ENCODE measurements at places on chromosomes 3 and 15.

GRCh38 chr3:171328419-171329082 is 131.7 kb downstream of the TNIK start:
- DNase-seq, result peak; percentile 48

DNA sequence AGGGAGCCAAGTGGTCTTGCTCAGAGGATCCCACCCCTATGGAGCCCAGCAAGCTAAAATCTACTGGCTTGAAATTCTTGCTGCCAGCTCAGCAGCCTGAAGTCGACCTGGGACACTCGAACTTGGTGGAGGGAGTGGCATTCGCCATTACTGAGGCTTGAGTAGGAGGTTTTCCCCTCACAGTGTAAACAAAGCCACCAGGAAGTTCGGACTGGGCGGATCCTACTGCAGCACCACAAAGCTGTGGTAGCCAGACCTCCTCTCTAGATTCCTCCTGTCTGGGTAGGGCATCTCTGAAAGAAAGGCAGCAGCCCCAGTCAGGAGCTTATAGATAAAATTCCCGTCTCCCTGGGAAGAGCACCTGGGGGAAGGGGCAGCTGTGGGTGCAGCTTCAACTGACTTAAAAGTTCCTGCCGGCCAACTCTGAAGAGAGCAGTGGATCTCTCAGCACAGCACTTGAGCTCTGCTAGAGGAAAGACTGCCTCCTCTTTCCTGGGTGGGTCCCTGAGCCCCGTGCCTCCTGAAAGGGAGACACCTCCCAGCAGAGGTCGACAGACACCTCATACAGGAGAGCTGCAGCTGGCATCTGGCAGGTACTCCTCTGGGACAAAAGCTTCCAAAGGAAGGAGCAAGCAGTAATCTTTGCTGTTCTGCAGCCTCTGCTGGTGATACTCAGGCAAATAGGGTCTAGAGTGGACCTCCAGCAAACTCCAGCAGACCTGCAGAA is 576.3 kb upstream of the NECTIN3 start:
- DNase-seq, result peak; percentile 22

DNA sequence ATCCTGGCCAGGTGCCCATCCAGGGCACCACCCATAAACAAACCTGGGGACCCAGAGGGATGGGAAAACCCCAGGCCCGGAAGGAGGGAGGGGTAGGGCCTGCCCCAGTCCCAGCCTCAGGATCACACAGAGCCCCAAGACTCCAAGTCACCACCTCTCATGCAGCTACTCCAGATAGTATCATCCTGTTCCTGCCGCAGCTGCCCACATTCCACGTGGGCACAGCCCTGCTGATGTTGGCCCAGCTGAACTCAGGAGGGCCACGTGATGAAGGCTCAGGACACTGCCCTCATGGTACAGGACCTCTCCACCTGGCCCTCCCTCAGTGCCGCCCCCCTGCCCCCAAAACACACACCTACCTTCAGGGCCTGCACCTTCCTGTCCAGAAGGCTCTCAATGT is 69.5 kb downstream of the CACNA2D2 start:
- no peak for DNase-seq

- DNase-seq, result no peak
Observed at GRCh38 chr3:128143496-128143895, 9.8 kb upstream of the EEFSEC start.

GRCh38 chr3:137325170-137325569 is 367.4 kb downstream of the IL20RB start:
- DNase-seq, result no peak

DNA sequence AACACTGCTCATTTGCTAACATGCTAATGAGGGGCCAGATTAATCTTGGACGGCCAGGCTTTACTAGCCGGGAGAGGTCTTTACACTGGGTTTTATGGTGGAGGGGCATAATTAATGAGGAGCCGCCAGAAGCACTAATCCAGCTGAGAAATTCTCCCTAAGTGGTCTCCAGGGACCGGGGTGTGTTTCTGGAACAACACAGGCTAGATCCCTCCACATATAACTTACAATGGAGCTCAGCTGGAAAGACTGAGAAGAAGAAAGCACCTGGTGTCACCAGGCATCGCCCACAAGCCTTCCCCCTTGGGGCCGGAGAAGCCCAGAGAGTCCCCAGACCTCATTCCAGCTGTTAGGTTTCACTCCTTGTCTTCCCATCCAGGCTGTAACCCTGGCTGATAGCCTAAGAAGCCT is 127.5 kb downstream of the MEGF11 start:
- no peak for DNase-seq

DNA sequence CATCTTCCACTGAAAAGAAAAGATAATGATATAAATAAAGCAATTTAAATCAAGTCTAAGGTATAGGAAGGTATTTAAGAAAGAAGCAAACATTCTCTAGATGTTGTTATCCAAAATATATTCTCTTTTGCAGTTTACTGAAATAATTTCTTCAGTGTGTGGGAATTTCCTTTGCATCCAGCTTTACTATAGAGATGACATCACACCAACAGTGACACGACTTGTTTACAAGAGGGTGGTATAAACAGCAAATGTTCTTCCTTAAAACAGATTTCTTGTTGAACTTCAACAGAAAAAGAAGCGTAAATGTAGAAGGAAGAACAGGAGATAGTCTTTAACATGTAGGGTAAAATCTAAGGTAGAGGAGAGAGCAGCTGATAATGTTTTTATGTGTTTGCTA is 202.5 kb downstream of the ROBO2 start:
- no peak for DNase-seq

- DNase-seq, result peak; percentile 84
Observed at GRCh38 chr15:72227192-72227586, 3.8 kb downstream of the PKM start.

- peak; percentile 49 for DNase-seq
Observed at GRCh38 chr3:44958386-44958785, 17.6 kb downstream of the ZDHHC3 start.

DNA sequence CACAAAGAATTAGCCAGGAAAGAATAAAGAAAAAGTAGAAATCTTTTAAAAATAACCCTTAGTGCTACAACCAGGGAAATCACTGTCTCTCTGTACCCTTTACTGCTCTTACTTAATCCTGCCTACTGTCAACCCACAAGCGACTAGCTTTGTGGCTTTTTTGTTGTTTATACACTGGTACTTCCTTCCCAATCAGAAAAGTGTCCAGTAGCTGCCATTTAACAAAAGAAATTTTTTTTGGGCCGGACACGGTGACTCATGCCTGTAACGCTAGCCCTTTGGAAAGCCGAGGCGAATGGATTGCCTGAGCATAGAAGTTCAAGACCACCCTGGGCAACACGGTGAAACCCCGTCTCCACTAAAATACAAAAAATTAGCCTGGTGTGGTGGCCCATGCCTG is 13.8 kb upstream of the FAM219B start:
- DNase-seq, result no peak

DNA sequence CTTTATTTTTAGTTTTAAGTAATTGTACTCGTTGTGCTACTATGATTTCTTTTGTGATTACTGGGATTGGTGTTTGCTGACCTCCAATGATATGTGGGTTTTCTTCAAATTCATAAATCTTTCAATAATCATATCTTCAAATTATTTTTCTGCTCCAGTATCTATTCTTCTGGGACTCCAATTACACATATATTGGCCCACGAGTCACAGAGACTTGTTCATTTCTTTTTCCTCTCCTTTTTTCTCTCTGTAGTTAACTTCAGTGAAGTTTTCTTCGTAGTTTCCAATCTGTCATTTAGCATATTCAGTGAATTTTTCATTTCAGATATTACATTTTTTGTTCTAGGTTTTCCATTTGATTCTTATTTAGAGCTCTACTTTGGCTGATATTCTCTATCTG is 21.4 kb downstream of the RFX7 start:
- DNase-seq, result no peak

GRCh38 chr3:16818194-16818593 is 66.6 kb upstream of the PLCL2 start:
- DNase-seq, result no peak

GRCh38 chr3:108391917-108392593 is 95.7 kb downstream of the HHLA2 start:
- DNase-seq, result peak; percentile 84
